Pancreas (tissue), 10 donors: ENCODE measurements at places on chromosomes 4 and X.

- no peak for DNase-seq
Observed at GRCh38 chr4:117422297-117422696, 336.9 kb upstream of the TRAM1L1 start.

DNA sequence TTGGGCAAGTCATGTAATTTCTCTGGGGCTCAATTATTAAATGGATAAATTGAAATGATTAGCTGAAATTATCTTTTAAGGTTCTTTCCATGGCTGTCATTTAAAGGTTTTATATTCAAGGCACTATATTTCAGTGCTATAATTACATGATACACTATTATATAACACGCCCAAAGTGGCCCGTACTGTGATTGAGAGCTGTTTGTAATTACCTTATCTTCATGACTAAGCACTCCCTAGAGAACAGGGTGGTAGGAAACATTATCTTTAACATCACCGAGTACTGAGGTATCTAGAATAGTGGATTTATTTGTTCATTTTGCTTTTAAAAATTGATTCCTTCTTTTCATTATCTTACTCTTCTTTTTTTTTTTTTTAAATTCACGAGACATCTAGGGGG lies 79.0 kb downstream of the DIAPH2 start:
- DNase-seq = no peak

DNA sequence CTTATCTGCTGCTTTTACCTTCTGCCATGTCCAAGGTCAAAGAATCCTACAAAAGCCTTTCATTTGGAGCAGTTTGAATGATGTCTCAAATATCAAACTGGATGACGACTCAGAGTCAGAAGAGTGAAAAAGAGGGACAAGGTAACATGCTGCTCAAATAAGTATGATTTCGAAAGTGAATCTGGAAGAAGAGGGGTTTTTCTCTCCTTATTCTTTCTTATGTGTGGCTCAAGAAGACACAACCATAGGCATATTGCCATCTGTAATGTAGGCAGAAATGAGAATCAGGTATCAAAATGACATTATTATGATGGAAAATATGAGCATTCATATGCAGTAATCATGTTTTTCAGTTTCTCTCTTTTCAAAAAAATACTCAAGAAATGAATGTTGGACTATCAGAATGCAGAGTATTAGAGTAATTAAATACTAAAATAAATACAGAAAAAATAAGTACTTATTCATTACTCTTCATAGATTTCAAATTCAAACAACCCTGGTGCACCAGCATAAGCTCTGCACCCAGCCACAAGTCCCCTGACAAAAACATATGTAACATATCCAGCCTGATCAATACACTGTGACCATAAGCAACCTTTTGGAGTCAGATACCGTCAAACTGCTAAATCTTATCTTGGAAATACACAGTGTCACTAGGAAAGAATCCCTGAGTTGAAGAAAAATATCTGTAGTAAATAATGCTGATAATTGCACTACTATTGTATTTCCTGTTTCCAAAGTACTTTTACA lies 468.6 kb downstream of the INPP4B start:
- no peak for DNase-seq

DNA sequence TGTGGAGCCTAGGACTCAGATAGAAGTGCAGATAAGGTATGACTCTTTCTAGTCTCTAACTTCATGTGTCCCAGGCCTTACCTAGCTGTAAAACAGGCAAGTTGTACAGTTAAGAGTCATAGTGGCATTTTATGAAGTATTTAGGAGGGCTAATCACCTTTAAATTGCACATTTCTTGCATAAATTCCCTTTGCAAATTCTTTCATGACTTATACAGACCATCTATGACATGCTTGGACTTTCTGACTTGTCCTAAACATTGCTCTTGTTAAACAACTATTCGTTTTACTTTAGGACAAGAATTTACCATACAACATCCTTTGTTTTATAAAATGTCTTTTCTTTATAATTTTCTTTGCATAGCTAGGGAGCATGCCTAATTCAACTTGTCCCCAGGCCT lies 7.8 kb upstream of the RRAGB start:
- no peak for DNase-seq

- DNase-seq = no peak
Observed at GRCh38 chrX:78109458-78109857, 5.4 kb downstream of the PGK1 start.

DNA sequence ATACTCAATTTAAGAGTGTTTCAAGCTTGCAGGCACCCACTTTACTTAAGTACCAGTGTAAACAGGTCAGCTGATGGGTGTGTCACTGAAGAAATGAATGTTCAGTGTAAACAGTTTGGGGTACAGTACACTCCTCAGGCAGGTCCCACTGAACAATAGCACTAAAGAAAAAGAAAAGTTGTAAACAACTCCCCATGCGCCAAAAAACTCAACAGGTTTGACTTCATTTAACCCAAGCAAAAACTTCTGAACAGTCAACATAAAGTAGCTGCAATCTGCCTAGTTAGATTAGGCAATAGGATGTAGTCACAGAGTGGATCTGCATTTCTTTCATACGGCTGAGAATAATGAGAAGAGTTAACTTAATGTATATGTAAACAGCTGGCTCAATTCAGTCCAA lies 93.2 kb downstream of the FAM13A start:
- DNase-seq = no peak

DNA sequence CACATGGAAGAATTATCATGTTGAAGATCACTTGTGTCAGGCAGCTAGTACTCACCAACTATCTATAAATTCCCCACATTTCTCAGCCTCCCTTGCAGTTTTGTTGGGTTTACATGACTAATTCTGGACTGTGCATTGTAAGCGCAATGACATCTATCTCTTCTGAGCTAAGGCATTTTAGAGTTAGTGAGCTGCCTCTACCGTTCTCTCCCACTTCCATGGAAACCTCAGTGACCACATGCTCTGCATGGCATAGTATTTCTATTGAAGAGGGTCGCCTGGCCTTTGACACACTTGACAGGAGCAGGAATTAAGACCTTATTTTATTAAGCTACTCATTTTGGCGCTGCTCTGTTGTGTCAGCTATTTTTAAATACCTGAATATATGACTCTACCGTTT lies 67.5 kb upstream of the NPY2R start:
- DNase-seq = no peak

DNA sequence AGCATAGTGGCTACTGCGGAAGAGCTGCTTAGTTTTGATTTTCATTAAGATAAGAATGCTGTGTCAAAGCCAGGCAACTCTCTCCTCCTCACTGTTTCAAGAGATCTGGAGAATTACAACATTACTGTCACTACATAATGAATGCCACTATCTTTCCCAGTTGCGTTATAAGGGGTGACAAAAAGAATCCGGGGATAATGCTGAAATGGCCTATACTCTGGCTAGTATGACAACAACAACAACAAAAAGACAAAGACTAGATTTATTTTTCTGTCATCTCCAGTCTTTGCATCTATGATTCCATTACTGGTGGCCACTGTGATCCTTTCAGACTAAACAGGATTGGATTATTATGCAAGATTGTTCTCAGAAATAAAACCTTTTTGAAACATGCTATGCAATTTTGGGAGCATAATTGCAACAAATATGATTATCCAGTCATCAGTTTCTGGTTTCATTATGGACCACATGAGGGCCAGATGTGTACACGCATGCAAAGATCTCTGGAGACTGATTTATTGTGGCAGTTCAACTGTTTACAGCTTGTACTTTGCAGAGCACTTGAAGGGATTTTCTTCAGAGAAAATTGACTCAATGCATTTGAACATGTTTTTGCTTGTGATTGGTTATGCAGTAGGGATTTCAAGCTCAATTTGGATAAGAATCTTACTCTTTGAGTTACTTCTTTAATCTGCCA lies 31.1 kb upstream of the SPANXB1 start:
- no peak for DNase-seq

- no peak for DNase-seq
Observed at GRCh38 chr4:57136281-57136680, 26.1 kb upstream of the IGFBP7 start.

DNA sequence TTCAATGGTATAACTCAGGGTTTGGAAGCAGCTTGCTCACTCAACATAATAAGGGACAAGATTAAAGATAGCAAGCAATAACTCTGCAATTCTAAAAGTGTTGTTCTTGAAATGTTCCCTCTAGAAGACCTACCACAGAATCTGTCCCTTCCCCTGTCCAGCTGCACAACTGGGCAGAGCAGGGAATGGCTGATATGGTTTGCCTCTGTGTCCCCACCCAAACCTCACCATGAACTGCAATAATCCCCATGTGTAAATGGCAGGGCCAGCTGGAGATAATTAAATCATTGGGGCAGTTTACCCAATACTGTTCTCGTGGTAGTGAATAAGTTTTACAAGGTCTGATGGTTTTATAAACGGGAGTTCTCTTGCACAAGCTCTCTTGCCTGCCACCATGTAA lies 19.1 kb downstream of the PRDM5 start:
- DNase-seq = no peak

- no peak for DNase-seq
Observed at GRCh38 chr4:55868581-55869090, 15.2 kb downstream of the EXOC1 start.
